ENCODE measurements at places on chromosomes 2 and 18.
A peak's percentile ranks its signal among the peaks of the same experiment; 100 is the strongest.

DNA sequence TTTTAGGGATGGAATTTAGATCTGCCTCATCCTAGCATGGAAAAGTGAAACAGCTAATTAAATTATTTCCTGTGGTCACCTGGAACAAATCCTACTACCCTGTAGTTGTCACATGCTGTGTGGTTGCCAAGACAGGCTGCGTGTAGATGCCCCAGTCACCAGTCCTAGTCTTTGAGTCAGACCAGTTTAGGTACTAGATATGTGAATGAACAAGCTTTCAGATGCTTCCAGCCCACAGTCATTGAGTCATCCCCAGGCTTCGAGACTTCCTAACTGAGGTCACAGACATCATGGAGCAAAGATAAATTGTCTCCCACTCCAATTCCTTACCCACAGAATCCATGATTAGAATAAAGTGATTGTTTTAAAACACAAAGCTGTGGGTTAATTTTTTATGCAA is 35.8 kb upstream of the GRB14 start:
- no peak for ATAC-seq

GRCh38 chr2:15614545-15615300 is 23.1 kb downstream of the DDX1 start:
- ATAC-seq, result no peak

DNA sequence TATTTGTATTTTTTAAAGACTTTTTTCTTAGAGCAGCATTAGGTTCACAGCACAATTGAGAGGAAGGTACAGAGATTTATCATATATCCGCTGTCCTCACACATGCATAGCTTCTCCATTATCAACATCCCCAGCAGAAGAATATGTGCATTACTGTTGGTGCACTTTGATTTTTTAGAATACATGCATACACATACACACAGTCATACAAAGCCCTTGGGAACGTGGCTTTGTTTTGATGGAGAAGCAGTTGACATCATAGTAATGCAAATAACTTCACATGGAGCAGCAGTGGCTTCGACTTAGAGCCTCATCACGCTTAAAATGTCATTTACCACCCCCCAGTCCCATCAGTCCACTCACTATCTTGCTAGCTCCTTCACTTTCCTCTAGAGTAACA is 26.5 kb downstream of the CYP26B1 start:
- no peak for ATAC-seq

DNA sequence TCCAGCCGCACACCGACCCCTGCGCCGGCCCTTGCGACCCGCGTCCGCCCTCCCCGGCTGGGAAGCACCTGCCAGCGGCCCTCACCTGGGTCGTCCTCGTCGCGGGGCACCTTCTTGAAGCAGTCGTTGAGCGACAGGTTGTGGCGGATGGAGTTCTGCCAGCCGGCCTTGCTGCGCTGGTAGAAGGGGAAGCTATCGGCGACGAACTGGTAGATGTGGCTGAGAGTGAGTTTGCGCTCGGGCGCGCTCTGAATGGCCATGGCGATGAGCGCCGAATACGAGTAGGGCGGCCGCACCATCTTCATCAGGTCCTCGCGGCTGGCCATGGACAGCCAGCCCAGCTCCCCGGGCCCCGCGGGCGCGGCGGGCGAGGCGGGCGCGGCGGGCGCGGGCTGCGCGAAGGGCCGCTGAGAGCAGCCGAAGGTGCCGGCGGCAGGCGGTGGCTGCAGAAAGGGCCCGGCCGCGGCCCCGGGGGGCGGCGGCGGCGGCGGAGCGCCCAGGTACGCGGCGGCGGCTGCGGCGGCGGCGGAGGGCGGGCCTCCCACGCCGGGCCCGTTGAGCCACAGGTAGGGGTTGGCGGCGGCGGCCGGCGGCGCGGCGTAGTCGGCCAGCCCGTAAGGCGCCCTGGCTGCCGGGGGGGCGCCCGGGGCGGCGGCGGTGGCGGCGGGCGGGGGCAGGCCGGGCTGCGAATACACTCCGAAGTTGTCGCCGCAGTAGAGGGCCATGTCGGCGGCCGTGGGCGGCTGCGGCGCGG is 505 bp downstream of the FOXI3 start:
- ATAC-seq, result peak; percentile 28

DNA sequence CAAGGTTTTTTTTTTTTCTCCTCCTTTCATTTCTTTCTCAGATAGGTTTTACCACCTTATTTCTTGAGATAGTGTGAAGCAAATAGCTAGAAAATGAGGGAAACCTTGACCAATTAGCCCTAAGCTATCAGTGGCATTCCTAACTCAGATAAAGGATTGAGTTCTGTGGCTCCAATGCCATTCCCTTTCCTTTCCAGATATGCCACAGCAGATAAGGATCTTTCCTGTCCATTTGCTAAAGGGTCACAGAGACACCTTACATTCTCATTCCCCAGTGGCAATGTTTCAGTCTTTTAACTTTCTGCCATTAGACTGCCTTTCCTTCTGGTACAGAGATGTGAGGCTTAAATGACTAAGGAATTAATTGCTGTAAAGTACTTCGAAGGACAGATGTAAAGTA is 81.7 kb downstream of the MGAT5 start:
- ATAC-seq, result no peak

DNA sequence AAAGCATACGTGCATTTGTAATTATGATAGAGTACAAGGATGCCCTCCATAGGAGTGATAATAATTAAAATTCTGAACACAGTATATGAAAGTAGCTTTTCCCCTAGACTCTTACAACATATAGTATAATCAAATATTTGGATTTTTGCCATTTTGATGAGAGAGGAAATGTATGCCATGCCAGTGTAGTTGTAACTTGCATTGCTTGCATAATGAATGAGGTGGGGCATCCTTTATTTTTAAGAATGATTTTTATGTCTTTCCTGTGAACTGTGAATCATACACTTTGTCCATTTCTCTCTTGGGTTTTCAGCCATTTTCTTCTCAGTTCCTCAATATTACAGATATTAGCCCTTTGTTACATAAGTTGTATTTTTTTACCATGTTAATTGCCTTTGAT is 197.5 kb downstream of the SCG2 start:
- ATAC-seq, result no peak

DNA sequence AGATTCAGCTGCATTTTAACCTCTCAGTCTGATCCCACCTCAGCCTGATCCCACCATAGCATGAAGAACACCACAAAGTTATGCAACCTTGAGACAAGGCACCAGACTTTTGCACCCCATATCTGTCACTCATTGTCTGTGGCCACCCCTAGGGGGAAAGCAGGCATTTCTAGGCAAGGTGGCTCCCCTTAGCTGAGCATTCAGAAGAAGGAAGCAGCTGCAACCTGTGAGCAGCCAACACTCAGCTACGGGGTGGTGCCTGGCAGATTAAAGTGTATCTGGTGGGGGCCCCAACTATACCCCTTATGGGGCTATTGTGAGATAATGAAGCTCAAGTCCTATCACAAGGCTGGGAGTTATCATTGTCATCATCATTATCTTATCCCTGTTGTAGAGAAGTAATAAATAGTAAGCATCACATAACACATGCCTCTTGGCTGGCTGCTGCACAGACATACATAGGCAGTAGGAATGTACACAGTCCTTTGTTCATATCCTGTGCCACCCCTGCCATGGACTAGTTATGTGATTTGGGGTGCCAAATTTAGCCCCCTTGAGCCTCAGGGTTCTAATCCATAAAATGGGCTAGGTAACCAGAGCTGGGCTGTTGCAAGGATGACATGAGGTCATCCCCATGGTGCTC is 20.6 kb upstream of the TMEM163 start:
- no peak for ATAC-seq

DNA sequence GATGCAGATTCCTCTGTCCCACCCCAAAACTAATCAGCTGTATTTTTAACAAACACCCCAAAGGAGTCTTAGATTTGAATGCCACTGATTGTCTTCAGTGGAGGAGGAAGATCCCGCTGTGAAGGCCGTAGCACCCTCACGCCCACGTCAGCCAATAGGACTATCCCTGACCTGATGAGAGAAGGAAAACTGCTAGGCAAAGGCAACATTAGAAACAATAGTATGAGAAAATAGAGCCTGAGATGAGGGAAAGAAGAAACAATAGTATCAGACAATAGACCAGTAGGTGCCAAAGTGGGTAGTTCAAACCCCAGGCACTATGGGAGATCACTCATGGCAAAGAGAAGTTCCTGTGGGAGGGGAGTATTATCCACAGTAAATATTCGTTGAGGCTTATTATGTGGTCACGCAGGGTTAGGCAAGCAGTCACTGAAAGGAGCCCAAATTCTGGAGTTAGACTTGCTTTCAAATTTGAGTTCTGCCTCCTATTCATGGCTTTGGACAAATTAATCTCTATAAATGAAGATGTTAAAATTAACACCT is 2.8 kb downstream of the PCBP1 start:
- no peak for ATAC-seq

GRCh38 chr2:182228073-182228473 is 198.8 kb downstream of the PDE1A start:
- no peak for ATAC-seq

GRCh38 chr2:157194097-157194688 is 63.3 kb upstream of the GALNT5 start:
- ATAC-seq, result no peak

- no peak for ATAC-seq
Observed at GRCh38 chr2:145110668-145111356, 590.9 kb upstream of the ZEB2 start.

GRCh38 chr2:147081831-147082230 is 763.0 kb upstream of the ACVR2A start:
- no peak for ATAC-seq

DNA sequence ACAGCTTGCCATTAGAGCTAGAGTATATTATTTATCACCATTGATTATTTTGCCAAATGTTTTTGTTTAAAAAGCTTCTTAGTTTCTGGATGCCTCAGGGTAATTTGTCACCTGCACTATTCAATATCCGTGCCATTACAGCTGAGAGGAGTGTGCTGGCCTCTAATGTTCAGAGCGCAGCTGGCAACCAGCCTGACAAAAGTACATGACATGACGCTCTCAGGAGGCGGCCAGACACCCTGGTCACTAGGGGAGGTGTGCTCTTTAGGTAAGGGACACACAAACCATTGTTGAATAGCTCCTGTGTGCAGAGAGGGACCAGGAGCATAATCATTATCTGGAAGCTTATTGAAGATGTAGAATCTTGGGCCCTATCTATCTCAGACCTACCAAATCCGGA is 20.3 kb downstream of the LIMS1 start:
- ATAC-seq, result no peak

- no peak for ATAC-seq
Observed at GRCh38 chr18:34818064-34818463, 108.0 kb downstream of the DTNA start.

GRCh38 chr18:51164342-51164741 is 33.1 kb downstream of the MEX3C start:
- ATAC-seq, result no peak

DNA sequence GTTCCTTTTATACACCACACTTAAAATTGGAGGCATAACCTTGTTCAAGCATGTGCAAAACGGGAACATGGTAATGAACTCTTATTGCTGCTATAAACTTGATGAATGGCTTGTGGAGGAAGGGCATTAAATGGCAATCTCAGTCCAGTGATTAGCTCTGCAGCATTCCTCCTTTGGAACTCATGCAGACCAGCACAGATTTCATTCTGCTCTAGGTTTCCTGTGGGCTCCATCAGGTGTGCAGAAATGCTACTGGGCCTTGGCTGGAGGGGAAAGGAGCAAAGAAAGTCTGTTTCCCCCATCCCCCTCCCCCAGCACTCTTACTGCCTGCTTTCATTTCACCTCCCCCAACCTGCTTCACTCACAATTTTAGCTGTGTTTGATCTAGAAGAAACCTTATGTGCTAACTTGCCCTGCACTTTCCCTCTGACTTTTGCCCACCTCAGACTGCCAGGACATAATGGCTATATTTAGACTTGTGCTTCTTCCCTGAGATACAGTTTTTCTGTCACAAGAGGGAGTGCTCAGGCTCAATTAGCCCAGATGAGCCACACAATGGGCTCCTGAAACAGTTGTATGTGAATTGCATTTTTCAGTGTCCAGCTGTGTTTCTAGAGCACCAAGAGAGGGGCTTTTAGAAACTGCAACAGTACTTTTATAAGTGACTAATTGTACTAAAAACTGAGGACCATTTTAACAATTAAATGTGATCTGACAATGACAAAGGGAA is 109.8 kb downstream of the FSHR start:
- no peak for ATAC-seq

- ATAC-seq, result no peak
Observed at GRCh38 chr18:48263914-48264902, 145.0 kb downstream of the ZBTB7C start.

DNA sequence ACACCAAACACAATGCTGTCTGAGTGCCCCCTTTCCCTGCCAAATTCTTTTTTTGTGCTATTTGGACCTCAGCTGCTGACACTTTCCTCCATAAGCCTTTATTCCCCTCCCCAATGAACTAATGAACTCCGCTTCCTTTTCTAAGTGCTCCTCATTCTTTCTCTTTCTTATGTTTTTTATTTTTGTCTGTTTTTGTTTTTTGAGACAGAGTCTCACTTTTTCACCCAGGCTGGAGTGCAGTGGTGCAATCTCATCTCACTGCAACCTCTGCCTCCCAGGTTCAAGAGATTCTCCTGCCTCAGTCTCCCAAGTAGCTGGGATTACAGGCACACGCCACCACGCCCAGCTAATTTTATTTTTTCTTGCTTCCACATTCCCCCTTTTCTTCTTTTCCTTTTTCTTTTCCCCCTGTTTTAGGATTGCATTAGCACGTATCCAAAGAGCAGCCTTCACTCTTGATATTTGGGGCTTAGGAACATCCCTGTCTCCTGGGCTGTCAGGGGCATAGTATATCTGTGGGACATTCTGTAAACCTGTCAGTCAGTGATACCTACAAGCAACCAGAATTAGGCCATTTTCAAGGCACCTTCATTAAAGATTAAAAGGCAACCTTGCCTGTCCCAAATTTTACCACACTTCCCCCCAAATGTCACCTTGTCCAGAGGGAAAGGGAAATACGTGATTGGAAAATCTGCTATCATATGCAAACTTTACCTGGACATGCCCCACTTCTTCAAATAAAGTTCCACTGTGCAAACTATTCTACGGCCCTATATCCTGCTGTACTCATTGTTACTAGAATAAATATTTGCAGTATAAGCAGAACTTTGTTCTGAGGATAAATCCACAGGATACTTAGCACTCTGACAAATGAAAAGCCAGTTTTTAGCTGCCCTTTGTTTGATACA is 65.1 kb upstream of the ACSL3 start:
- no peak for ATAC-seq

DNA sequence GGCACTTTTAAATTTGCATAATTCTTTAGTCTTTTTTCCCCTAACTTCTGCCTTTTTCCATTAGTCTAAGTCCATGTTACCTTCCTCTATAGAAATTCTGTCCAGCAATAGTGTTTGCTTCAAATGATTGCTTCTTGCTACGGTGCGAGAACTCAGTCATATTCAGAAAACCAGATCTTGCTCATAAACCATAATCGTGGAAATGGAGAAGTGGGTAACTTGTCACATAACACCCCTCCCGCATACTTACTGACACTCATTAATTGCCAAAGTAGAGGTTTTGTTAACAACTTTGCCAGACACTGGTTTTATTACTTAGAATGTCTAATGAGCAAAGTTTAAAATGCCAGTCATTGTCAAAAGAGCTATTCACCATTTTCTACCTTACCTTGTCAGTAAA is 94.3 kb upstream of the TWSG1 start:
- no peak for ATAC-seq

All from gastroesophageal sphincter (tissue), 4 donors.